ENCODE measurements at places on chromosomes 12 and 14. TPM values are rescaled to one million over a fixed set of nuclear protein-coding genes. Genes with fewer than 3 reads are reported as not detected.
A peak's percentile ranks its signal among the peaks of the same experiment; 100 is the strongest.

DNA sequence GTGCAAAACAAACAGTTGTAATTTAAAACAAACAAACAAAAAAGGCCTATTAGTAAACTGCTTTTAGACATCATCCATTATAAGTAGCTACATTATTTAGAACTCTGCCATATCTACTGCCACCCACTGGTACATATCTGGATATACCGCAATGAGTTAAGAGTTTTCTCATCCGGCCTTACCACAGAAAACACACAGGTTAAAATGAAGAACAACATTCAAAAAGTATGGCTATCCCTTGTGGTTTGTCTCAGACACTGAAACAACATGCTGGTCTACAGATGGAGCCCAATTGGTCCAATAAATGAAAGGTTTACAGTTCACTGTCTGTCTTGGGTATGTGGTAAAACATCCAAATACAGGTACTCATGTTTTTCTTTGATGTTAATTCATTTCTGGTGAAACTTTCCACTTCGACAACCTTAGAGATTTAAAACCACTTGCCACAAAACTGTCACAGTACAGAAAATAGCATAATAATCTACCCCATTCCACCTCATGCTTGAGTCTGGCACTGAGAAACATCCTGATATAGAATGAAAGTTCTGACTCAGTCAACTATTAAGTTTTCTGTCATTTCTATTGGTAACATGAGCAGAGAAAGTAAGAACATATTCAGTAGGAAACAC lies 354.3 kb downstream of the CEP128 start:
- DNase-seq = peak; percentile 10

DNA sequence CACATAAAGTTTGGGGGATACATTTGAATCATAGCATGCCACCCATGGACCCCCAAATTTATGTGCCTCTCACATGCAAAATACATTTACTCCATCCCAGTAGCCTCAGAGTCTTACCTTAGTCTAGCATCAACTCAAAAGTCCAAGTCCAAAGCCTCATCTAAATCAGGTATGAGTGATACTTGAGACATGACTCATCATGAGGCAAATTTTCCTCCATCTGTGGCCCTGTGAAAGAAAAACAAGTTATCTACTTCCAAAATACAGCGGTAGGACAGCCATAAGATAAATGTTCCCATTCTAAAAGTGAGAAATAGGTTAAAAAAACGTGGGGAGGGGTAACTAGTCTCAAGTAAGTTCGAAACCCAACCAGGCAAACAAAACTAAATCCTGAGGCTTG lies 444.2 kb downstream of the SNAPC1 start:
- no peak for DNase-seq

GRCh38 chr12:77104792-77105191 lies 39.4 kb upstream of the E2F7 start:
- DNase-seq = no peak

The ZNF410 gene
- 43.8 TPM for total RNA-seq

The RGS6 gene
- not detected for total RNA-seq

GRCh38 chr12:47237751-47238211 lies 158.0 kb upstream of the AMIGO2 start:
- no peak for DNase-seq

- DNase-seq = no peak
Measured at GRCh38 chr12:48132826-48133225, 13.7 kb downstream of the PFKM start.

DNA sequence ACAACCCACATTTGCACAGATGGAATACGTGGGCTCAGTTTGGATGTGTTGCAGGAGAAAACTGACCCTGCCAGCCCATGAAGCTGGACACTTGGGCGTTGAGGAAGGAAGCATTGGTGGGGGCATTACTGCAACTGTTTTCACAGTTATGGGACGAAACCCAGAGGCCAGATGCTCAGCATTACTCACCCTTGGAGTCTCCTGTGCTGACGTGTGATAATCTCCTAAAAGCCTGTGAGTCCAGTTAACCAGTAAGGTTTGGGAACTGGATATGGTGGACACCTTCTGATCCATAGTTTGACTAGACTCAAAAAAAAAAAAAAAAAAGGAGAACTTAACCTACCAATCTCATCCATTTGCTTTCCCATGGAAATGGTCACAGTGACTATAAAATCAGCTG lies 52.8 kb upstream of the EGLN3 start:
- no peak for DNase-seq

- DNase-seq = no peak
Measured at GRCh38 chr14:104148433-104149277, 10.3 kb downstream of the KIF26A start.

- peak; percentile 46 for DNase-seq
Measured at GRCh38 chr14:61927060-61927459, 164.8 kb downstream of the SNAPC1 start.

GRCh38 chr12:104414581-104415341 lies 42.0 kb upstream of the CHST11 start:
- DNase-seq = peak; percentile 7

The TMEM119 gene
- not detected for total RNA-seq

DNA sequence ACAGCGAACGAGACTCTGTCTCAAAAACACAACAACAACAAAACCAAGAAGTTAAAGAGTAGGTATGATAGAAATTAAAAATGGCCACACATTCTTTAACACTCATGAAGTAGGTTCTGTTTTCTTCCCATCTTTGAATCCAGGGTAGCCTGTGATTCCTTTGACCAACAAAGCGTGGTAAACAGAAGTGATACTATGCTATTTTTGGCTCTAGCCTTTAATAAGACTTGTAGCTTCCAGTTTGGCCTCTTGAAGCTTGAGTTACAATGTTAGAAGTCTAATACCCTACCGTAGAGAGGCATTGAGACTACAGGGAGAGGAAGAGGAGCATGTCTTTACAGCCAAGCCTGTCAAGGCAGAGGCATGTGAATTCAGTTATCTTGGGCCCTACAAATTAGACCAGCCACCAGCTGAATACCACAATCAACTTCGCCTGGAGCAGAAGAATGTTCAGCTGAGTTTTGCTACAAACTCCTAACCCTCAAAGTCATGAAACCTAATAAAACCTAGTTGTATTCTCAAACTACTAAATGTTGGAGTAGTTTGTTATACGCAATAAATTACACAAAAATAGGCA lies 4.9 kb upstream of the NEMF start:
- no peak for DNase-seq

The CLEC9A gene
- not detected for total RNA-seq

DNA sequence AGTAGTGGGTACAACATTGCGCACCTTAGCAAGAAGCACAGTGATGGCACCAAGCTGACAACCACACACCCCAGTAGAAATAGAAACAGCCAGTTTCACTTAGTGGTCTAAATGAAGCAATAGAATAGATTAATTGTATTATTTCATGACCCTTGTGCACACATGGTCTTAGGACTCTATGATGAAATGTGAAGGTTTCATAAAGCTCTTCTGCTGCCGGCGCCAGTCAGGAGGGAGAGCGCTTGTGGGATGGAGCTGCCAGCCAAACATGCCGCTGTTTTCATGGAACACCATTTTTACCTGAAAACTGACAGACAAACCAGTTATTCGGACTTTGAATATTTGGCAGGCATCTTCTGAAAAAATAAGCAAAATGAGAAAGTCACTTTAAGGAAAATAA lies 100.0 kb downstream of the PPP2R5C start:
- DNase-seq = no peak

GRCh38 chr12:94267921-94268471 lies 119.6 kb downstream of the PLXNC1 start:
- no peak for DNase-seq

DNA sequence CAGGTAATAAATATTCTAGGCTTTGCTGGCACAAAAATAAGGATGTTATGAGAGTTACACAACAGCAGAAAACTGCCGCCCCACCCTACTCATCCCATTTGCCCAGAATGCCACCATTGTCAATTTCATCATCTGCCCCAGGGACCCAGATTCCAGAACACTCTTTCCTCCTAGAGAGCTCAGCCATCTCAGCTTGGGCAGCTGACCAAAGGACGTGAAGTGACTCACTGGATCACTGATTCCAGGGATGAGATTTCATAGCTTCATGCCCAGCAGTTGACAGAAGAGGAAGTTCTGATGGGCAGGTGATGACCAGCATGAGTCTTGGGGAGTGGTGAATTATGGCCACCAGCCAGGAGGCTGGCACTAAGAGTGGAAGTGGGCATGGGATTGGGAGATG lies 450.3 kb downstream of the RMST start:
- peak; percentile 25 for DNase-seq

- no peak for DNase-seq
Measured at GRCh38 chr12:12798480-12798879, 13.0 kb downstream of the APOLD1 start.

- DNase-seq = no peak
Measured at GRCh38 chr14:104665114-104665656, 24.2 kb upstream of the INF2 start.

- DNase-seq = no peak
Measured at GRCh38 chr14:104578321-104578720, 1.2 kb upstream of the C14orf180 start.

DNA sequence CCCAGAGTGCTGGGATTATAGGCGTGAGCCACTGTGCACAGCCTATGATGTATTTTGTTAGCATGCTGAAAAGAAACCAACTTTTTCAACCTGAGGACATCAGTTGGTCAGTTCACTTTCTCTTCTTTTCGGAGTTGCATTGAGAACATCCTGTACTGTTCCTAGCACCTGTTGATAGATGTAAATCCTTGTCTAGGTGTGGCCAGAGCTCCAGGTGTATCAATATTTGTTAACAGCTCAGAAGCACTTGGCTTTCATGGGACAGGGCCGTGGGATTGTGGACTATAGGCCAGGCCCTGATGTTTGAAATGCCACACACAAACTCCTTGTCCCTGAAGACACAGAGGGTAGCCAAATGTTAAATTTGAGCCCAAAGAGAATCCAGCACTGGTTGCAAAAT lies 14.9 kb downstream of the HCAR2 start:
- no peak for DNase-seq

- no peak for DNase-seq
Measured at GRCh38 chr14:105067140-105067968, 2.1 kb upstream of the GPR132 start.

DNA sequence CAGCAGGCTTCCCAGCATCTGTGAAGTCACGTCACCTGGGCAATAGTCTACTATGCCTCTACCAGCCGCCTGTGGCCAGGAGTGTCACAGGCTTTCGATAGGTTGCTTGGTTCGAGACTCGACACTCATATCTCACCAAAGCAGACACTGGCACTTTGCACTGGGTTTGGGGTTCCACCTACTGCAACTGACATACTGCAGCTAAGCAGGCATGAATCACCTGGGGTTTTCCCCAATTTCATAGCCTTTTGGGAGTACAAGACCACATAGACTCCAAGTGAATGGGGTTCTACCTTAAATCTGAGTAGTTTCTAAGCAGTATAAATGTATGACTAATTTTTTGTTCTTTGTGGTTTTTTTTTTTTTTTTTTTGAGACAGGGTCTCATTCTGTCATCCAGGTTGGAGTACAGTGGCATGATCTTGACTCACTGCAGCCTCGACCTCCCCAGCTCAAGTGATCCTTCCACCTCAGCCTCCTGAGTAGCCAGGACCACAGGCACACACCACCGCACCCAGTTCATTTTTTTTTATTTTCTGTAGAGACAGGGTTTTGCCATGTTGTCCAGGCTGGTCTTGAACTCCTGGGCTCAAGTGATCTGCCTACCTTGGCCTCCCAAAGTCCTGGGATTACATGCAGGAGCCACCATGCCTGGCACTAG lies 32.1 kb downstream of the DMAC2L start:
- no peak for DNase-seq

DNA sequence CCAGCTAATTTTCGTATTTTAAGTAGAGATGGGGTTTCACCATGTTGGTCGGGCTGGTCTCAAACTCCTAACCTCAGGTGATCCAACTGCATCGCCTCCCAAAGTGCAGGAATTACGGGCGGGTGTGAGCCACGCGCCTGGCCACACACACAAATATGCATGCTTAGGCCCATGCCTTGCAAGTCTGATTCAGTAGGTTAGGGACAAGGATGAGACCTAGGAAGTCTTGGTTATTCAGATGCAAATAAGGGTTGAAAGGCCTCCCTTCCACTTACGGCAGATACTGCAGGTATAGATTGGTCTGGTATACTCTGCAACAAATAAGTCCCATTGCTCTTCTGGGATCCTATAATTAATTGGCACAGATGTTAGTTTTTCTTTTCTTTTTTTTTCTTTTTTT lies 32.9 kb downstream of the TXNRD1 start:
- DNase-seq = no peak

GRCh38 chr12:63915105-63915800 lies 70.8 kb downstream of the SRGAP1 start:
- DNase-seq = peak; percentile 51

DNA sequence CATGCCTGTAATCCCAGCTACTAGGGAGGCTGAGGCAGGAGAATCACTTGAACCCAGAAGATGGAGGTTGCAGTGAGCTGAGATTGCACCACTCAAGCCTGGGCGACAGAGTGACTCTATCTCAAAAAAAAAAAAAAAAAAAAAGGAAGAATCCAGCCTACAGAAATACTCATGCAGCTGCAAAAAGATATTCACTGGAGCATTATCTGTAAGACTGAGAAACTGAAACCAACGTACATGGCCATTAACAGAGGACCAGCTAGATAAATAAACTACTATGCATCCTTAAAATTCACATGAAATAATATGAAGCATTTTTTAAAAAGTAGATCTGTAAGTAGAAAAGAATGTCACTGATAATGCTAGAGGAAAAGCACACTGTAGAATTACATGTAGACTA lies 3.5 kb downstream of the SLC7A7 start:
- DNase-seq = no peak

The DACT1 gene
- 3.4 TPM for total RNA-seq

GRCh38 chr14:86543521-86543920 lies 1013.6 kb downstream of the FLRT2 start:
- no peak for DNase-seq

DNA sequence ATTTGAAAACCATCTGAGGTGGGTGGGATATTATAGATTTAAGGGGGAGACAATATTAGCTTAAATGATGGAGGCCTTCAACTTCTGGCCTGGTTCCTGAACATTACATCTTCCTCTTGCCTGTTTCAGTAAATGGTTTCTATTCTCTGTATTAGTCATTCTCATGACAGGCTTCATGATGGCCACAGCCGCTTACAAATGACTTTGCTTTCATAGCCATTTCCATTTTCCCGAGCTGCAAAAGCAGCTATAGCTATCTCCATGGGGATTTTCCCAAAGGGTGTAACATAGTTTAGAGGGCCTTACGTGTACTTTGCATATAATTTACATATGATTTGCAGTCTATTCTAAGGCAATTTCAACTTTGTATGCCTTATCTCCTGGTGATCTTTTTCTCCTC lies 121.8 kb downstream of the NRXN3 start:
- no peak for DNase-seq

The ASPG gene
- not detected for total RNA-seq
